ENCODE measurements at places on chromosomes 7 and 10.

- DNase-seq: no peak
Measured at GRCh38 chr10:60430836-60431597, 41.3 kb upstream of the ANK3 start.

DNA sequence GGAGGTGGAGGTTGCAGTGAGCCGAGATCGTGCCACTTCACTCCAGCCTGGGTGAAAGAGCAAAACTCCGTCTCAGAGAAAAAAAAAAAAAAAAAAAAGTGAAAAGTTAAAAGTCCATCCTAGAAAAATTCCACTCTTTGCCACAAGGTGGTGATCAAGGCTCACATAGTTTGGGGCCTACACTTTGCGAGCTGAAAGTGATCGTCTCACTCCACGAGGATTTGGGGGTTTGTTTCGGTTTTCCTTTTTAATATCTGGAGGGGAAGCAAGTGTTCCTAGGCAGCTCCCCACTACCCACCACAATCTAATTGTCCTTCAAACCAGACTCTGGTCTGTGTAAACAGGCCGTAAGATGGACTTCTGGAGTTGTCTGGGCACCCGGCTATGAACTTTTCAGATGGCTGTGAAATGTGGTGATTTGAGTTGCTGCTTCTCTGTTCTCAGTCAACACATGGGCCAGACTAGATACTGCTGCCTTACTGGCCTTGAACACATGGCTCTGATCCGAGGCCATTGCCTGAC is 27.1 kb downstream of the PRLHR start:
- DNase-seq: no peak

- no peak for DNase-seq
Measured at GRCh38 chr7:3266240-3266639, 34.8 kb upstream of the SDK1 start.

- no peak for DNase-seq
Measured at GRCh38 chr7:111006691-111007090, 84.2 kb upstream of the LRRN3 start.

DNA sequence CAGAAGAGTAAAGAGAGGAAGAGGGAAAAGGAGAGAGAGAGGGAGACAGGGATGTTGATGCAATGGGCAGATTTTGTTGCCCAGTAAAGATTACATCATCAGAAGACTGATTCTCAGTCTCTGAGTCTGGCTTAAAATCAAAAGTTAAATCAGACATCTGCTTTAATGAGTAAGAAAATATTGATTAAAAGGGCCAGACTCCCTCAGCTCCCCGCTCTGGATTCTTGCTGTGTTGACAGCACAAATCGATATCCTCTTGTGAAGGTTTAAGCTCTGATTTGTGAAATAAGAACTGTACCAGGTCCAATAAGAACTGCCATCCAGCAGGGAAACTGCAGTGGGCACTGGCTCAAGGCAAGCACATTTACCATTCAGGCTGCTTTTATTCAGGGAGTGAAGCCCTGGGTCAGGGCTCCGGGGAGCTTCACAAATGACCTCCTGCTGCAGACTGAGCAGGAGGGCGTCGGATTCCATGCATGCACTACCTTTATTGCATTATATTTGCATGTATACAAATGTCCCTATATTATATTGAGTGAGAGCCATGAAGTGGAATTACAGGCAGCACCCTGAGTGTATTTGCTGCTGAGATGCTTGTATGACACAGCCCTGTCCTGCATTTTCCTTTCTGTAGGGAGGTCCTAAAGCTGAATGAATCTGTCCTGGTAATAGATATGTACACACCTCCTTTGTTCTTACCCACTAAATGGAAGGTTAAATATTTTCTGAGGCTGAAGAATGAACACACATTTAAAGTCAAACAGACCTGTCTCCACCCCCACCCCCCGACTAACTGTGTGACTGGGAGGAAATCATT is 401.5 kb downstream of the REEP3 start:
- DNase-seq: no peak

DNA sequence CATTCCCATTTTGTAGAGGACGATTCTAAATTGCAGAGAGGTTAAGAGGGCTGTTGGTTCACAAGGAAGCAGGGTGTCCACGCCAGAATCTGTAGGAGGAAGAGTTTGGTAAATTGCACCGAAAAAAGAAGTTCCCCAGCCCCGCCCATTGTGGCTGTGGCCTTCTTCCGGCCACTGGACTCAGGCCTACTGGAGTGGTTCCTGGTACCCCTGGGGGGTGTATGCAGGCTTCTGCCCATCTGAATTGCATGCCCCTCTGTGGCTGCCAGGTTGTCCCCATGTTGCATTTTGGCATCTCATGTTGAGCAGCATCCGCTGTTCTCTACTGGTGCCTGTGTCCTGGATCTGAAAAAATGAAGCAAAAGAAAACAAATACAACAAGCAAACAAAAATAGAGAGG is 234.2 kb downstream of the WDR11 start:
- DNase-seq: no peak

DNA sequence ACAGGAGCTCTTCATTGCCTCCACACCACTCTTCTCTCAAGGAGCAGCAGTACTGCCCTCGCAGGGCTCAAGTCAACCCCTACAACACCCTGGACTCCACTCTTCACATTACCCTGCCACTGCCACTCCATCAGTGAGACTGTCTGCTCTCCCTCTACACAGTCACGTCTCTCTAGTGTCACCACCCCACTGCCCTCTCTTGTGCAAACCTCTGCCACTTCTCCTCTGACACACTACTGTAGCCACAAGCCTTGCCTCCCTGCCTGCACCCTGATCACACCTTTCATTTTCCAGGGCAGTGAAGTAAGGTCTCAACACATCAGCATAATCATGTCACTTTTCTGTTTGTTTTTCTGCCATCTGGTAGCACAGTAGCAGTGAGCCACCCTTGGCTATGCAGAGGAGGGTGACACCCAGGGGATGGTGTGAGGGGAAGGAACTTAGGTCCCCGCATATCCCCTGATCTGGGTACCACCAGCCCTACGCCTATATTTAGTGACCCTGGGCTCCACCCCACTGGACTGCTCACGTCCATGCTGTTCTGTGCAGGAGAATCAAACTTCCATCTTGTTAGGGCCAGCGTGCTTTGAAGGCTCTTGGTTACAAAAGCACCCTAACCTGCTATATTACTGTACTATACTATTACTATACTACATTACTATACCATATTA is 1.6 kb downstream of the C10orf143 start:
- no peak for DNase-seq

- no peak for DNase-seq
Measured at GRCh38 chr10:99930731-99931550, 78.8 kb downstream of the DNMBP start.

GRCh38 chr10:103353281-103353680 is 2.3 kb upstream of the PCGF6 start:
- DNase-seq: no peak

- DNase-seq: no peak
Measured at GRCh38 chr10:26485150-26485941, 47.2 kb downstream of the APBB1IP start.

- no peak for DNase-seq
Measured at GRCh38 chr7:84181628-84182027, 13.0 kb downstream of the SEMA3A start.

GRCh38 chr7:114196517-114196916 is 218.1 kb upstream of the FOXP2 start:
- DNase-seq: no peak

- DNase-seq: no peak
Measured at GRCh38 chr10:127298381-127298780, 102.0 kb upstream of the INSYN2A start.

- DNase-seq: no peak
Measured at GRCh38 chr7:141654551-141654950, 47.4 kb downstream of the DENND11 start.

DNA sequence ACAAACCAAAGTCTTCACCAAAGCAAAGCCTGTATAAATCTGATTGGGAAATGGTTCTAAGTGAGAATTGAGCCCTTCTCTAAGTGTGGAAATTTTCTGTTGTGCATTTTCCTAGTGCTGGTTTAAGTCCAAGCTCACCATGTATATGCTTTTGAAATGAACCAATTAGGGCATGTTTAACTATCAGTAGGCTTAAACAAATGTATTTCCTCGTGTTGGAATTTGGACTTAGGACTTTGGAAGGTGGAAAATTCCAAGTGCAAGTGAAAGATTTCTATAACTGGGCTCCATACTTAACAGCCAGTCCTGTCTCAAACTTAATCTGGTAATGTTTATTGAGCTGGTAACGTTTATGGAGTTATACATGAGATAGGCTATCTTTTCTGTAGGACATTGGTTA is 28.5 kb downstream of the CCNY start:
- DNase-seq: no peak

- DNase-seq: no peak
Measured at GRCh38 chr10:106038246-106038645, 1126.3 kb downstream of the SORCS1 start.

- DNase-seq: no peak
Measured at GRCh38 chr7:149670288-149670687, 103.1 kb downstream of the ZNF467 start.

DNA sequence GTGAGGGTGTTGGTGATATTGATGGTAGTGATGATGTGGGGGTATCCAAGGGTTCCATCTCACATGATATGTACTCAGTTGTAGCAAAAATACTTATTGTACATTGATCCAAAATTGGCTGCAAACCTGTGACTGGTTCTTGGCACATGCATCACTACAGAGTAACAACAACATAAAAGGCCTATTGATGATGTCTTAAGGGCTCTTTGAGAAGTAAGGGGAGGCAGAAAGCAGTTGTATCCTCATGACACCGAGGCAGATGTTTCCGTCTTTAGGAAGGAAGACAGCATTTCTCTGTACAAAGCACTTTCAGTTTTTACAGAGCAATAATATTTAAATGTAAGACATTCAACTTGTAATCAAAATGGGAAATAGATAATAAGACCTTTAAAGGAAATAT is 34.5 kb downstream of the NRG3 start:
- DNase-seq: no peak

DNA sequence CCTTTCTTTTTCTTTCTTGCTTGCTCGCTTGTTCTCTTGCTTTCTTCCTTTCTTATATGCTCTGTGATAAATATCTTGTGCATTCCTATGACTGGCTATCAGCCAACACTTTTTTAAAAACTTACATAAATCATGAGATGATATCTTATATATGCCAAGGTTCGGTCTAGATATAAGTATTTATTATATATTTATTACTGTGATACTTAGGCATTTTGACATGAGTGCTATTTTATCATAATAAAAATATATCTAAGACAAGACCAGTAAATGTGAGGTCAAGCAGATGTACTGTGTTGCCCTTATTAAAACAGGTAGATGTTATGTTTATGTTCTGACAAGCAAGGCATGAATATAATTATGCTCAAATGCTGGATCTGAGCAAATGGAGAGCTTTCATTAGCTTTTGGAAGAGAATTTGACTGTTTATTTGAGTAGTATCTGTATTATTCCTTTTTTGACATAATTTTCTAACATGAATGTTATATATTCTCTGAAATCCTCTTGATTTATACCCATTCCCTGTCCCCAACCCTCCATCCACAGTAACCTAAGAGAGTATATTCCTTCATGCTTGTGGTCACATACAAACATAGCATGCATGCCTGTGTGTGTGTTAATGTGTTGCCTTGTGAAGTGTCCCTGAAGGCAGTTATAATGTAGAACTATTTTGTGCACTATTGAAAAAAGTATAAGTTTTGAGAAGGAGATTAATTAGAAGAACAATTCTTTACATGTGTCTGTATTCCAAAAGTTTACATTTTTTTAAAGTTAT is 158.0 kb downstream of the HDAC9 start:
- DNase-seq: no peak

DNA sequence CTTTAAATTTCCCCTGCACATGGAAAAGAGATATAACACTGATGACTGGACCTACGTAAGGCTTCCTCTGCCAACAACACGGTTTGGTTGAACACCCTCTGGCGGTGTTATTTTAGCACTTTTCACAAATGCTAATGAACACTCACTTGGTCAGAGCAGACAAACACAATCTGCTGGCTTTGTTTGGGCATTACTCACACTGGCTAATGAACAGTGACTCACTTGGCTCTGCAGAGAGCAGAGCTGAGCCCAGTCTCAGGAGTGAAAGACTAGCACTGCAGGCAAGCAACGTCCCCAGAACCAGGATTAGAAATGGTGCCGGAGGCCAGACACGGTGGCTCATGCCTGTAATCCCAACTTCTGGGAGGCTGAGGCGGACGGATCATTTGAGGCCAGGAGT is 430.8 kb downstream of the PLXNA4 start:
- no peak for DNase-seq

GRCh38 chr10:77004917-77005564 is 632.6 kb downstream of the KCNMA1 start:
- no peak for DNase-seq

- DNase-seq: peak; percentile 78
Measured at GRCh38 chr7:138935465-138936011, 45.7 kb downstream of the KIAA1549 start.
